ENCODE measurements at places on chromosomes 1 and 21.

GRCh38 chr1:231549733-231550447 is 21.4 kb downstream of the TSNAX start:
- DNase-seq, result no peak

DNA sequence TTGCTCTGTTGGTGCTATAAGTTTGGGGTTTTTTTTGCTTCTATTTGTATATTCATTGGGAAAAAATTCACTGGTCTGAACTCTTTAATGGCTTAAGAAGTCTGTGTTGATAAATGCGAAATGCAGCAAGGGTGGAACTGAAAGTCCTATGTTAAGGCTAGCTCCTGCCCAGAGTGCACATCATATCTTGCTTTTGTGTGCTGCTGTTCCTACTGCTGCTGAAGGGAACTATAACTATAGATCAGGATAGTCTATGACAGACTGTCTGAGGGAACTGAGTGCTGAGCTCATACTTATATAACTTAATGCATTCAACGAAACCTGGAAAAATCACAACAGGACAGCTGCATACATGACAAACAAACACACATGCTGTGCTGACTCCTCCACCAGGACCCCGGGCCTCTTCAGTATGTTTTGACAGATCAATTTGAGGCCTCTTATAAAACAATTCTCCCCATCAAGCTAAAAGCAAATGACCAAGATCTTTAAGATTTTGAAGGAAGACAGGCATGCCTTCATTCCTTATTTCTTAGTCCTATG is 1031.5 kb upstream of the ADGRL2 start:
- DNase-seq, result no peak

GRCh38 chr1:171879556-171879955 is 38.3 kb downstream of the DNM3 start:
- DNase-seq, result no peak

DNA sequence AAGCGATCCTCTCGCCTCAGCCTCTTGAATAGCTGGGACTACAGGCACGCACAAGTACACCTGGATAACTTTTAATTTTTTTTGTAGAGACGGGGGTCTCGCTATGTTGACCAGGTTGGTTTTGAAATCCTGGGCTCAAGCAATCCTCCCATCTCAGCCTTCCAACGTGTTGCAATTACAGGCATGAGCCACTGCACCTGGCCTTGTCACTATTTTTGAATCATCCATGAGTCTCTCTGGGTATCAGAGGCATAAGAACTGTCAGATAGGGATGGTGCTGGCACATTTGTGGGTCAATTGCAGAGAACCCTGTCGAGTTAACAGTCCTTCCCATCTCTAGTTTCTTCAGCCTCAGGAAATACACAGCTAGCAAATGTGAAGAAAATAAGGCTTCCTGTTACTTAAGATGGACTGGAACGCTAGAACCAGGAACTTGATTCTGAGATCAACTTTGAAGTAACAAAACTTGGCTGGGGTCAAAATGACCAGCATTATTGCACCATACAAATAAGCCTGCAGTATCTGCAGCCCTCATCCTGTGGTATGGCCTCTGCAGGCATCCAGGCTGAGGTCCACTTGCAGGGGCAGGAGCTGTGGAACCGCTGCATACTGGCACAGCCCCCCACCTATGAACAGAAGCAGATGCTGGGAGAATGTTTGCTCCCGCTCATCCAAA is 124.3 kb upstream of the GADD45A start:
- no peak for DNase-seq

DNA sequence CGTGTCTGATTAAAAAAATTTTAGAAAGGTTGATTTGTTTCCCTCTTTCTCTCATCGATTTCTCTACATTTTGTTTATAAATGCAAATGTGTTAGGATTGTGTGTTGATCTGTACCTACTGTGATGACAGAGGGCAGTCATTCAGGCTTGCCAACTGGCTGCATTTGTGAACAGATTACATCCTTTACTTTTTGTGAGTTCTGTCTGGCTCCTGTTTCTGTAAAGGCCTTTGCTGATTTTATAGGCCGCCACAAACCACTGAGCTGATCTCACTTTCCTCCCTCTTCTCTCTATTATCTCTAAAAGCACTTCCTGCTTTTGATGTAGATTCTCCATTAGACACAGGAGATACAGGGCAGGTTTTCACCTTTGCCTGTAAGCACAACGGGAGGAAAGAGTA is 106.8 kb downstream of the ESRRG start:
- no peak for DNase-seq

DNA sequence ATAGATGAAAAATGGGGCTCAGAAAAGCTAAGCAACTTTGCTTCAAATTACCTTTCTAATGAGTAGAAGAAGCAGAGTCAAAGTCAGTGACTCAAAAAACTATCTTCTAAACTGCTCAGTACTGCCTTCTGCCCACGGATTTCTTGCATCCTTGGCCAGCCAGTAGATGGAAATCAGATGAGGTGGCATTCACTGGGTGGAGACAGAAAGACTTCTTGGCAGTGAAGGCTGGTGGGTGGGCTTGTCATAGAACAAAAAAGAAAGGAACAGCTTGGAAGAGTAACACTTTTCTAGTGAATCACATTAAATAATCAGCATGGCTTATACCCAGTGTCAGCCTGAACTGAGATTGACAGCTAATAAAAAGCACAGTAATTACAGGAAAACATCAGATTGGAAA is 170.7 kb downstream of the ST6GALNAC5 start:
- DNase-seq, result no peak

DNA sequence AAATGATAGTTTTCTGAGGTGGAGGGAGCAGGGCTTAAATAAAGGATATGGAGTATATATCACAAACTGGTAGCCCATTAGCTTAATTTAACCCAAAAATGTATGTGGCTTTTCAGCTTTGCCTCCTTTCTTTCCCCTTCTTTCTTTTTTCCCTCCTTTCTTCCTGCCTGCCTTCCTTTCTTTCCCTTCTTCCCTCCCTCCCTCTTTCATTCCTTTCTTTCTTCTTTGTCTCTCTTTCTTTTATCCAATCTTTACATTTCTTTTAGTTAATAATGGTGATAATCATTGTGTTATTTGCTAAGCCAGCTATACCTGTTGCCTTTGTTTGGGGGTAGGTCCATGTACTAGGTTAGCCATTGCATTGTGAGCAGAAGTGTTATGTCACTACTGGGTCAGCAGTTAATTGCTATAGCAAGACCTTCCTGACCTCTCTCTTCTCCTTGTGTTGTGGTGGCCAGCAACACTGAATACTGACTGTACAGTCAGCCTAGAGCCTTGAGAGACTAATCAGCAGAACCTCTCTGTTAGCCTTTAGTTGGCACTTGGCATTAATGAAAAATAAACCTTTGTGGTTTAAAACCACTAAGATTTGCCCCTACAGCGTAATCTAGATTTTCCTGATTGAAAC is 5.1 kb downstream of the GORAB start:
- no peak for DNase-seq

- no peak for DNase-seq
Observed at GRCh38 chr1:209816923-209817322, 10.8 kb upstream of the UTP25 start.

DNA sequence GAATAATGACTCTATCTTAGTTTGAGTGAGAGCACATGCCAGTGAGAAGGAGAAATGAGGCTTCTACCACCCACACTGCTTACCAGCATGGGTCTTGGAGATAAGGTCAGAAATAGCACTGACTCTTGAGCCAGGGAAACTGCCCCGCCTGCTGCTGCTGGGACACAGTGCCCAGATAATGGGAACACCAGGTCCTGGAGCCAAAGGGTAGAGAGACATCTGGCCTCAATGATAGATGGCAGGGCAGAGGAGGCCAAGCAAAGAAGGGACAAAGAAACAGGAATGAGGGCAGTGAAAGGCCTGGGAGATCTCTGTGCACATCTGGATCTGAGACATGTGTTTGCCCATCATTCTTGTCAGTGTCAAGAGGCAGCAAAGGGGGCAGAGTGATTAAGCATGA is 97.4 kb downstream of the MIS18A start:
- no peak for DNase-seq

DNA sequence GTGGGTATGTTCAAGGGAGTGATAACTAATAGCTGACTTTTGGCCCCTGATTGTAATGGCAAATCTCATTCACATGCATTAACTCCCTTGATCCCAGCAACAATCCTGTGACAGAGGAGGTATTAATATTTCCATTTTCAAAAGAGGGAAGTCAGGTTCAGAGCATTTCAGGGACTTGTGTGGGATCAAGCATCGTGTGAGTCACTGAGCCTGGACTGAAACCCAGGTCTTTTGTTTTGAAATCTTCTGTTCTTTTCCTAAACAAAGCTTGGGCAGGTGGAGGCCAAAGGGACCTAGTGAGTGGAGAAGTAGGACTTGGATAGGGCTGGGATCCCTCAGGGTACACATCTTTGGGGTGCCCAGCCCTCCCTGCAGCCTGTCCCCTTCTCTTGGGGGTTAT is 37.9 kb downstream of the ETNK2 start:
- no peak for DNase-seq

DNA sequence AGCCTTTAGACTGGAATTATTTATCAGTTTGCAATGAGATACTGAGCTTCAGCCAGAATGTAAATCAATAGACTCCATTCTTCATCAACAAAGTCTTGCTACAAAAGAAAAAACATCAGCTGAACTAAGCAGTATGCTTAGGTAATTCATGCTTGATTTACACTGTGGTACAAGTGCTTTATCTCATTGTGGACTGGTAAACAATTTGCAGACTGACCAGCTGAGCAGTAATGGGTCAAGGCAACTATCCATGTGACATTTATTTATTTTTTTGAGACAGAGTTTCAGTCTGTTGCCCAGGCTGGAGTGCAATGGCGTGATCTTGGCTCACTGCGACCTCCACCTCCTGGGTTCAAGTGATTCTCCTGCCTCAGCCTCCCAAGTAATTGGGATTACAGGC is 39.8 kb upstream of the SYT2 start:
- no peak for DNase-seq

DNA sequence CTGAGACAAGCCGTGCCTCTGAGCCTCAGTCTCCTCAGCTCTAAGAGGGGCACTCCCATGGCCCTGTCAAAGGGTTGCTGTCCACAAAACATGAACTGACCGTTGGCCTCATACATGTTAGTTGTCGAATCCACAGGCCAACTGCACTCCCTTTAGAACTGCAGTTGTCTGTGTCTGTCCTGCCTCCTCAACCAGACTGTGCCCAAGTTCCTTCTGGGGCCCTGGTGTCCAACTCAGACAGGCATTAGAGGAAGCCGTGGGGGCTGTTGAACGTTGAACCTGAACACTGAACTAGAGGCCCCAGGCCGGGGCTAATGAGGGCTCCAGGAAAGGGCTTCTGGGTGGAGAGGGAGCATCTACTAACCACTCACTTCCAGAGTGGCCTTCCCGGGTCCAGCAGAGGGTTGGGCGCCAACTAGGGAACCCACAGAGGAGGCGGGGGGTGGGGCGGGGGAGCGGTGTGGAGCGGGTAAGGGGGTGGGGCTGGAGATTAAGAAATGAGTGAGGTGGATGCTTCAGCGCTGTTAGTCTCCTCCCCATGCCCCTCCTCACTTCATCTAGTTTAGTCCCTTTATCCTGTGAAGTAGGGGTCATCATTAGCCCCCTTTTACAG is at the start of gene RAB42:
RAB42 (plus strand) TSS at position 558 of the 613 bp plus-strand sequence. CDS start 247 bp downstream, outside the sequence.
- no peak for DNase-seq

DNA sequence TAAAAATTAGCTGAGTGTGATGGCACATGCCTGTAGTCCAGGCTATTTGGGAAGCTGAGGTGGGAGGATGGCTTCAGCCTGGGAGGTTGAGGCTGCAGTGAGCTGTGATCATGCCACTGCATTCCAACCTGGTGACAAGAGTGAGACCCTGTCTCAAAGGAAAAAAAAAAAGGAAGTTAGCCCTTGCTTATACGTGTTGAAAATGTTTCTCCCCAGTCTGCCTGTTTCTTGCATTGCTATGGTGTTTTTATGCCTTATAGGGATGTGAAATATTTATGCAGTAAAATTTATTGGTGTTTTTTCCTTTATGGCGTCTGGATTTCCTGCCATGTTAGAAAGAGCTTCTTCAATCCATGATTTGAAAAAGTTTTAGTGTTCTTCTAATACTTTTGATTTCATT is 3.6 kb upstream of the RERE start:
- DNase-seq, result no peak

DNA sequence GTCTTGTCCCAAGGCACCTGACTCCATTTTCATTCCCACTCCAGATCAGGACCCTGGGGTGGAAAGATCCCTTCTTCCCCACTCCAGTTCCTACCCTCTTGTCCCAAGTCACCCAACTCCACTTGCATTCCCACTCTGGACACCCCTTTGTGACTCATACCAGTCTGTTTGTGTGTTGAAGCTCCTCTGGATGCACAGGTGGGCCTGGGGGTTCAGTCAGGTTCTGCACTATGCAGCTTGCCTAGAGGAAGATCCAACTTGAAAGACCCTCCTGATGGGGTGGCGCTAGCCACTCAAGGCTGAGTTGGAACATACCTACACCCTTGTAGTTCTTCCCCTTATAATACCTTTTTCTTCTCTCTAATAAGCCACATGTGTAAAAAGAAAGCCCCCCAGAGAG is 9.8 kb upstream of the ANKRD35 start:
- DNase-seq, result no peak

GRCh38 chr1:100896481-100896982 is 642 bp downstream of the SLC30A7 start:
- peak; percentile 73 for DNase-seq

- no peak for DNase-seq
Observed at GRCh38 chr1:77542813-77543420, 139.5 kb downstream of the ZZZ3 start.

DNA sequence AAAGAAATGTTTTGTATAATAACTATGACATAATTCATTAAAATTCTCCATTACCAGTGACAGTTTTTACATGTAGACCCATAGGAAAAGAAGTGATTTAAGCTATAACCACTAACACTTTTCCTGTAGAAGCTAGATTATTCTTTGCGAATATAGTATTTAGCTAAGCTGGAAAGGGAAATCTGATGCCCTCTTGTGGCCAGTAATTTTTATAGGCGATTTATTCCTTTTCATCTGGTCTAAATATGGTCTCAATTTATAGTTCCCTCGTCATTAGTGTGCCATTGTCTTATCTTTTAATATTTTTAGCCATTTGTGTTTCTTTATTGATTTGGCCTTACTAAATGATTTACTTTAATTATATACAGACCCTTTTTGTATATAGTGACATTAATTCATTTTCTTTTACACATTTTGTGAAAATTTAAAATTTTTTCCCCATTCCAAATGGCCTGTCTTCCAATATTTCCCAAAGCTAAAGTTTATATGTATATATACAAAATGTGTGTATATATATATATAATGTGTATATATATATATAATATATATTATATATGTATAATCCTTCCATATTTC is 26.7 kb downstream of the BTG3 start:
- DNase-seq, result no peak

DNA sequence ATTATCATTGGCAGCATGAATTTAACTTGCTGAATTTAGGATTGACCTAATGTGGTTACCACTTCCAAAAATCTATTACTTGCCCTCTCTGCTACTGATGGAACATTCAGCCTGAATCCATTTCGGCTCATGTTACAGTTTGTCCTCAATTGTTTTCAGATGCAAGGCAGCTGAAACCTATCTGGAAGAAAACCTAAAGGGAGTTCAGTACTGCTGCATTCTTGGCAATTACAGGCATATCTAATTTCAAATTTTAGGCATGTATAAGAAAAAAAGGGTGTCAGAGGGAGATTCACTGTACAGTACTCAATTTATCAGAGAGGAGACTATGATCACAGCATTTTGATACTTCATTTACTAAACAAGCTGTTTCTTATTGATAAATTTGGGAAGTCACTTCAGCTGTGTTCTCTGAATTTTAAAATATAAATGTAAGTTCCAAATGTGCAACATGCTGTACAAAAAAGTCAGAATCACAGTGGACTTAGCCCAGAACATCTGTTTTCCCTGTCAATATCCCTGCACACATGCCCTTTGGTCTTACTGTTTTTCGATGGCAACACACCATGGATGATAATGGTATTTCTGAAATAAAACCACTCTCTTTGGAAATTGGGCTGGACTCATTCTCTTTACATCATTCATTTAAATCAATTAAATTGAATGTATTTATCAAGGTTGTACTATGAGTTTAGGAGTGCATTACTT is 651.6 kb upstream of the ADGRL4 start:
- no peak for DNase-seq

Measured in stimulated activated naive CD4-positive, alpha-beta T cell (primary cell).